ENCODE measurements at places on chromosomes 11 and 22. TPM values are rescaled to one million over a fixed set of nuclear protein-coding genes. Genes with fewer than 3 reads are reported as not detected.

The HMOX1 gene
- total RNA-seq = 151 TPM

The LINC01488 gene
- not detected for total RNA-seq

- H3K27ac ChIP-seq = no peak overlapping the region
- H3K4me3 ChIP-seq = no peak overlapping the region
- H3K27me3 ChIP-seq = no peaks in the 10 kb centered on the region
Observed at GRCh38 chr11:46315033-46315738, 32.1 kb upstream of the DGKZ start.

DNA sequence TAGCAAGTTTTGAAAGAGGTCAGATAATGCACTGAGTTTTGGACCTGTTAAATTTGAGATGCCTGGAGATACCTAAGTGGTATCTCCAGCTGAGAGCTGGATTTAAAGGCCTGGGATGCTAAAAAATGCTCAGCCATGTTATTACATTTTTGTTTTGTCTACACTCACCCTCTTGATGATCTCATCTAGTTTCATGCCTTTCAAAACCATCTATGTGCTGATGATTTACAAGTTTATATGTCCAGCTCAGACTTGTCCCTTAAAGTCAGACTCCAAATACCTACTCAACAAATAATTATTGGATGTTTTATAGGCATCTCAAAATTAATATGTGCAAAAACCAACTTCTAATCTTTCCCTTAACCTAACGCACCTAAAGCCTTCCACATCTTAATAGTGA is 103.6 kb upstream of the OR9G4 start:
- no peaks in the 10 kb centered on the region for H3K36me3 ChIP-seq
- H3K4me3 ChIP-seq = no peak overlapping the region
- peaks cover 3% of the 10 kb centered on the region for H3K4me1 ChIP-seq
- H3K27me3 ChIP-seq = no peaks in the 10 kb centered on the region

DNA sequence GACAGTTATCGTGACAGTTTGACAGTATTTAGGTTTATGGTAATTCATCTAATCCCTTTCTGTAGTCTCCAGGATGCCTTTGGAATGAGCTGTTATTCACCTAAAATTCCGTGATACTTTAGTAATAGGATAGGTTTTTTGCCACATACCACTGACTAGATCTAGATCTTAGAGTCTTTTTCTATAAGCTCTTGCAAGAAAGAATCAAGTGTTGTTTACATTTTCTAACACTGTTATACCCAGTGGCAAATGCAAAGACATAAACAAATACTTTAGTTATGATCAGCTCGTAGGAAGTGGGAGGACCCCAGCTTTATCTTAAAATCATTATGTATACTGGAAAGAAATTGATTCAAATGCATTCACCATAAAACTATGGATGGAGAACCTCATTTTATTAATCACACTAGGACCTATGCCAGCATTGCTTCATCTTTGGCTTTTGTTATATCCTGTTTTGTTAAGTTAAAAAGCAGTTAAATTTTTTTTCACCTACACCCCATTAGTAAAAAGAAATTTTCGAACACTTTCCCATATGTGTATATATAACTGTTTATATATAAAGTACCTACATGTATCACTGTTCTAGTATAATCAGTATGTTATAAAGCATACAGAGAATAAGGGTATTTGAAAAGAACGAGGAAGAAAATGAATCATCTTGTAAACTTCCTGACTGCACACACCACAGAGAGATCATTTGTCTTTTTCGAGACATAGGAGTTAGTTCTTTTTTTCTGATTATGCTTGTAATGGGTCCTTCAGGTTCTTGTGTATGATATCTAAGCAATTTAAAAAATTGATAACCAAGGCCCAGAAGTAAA is 60.9 kb downstream of the PDHX start:
- H3K27me3 ChIP-seq = no peaks in the 10 kb centered on the region
- no peak overlapping the region for H3K27ac ChIP-seq
- H3K36me3 ChIP-seq = peaks cover 18% of the 10 kb centered on the region
- peak; percentile 81 for DNase-seq

- no peak overlapping the region for H3K27ac ChIP-seq
- DNase-seq = no peak
- H3K4me3 ChIP-seq = no peak overlapping the region
- H3K4me1 ChIP-seq = no peaks in the 10 kb centered on the region
- no peaks in the 10 kb centered on the region for H3K36me3 ChIP-seq
- no peaks in the 10 kb centered on the region for H3K27me3 ChIP-seq
Observed at GRCh38 chr22:42786606-42787356, 66.1 kb upstream of the A4GALT start.

- no peaks in the 10 kb centered on the region for H3K27me3 ChIP-seq
- no peak overlapping the region for H3K4me3 ChIP-seq
- no peaks in the 10 kb centered on the region for H3K4me1 ChIP-seq
- no peaks in the 10 kb centered on the region for H3K36me3 ChIP-seq
- DNase-seq = no peak
Observed at GRCh38 chr11:34493926-34494595, 19.5 kb downstream of the ELF5 start.
